ENCODE measurements at places on chromosomes 1 and 21.

DNA sequence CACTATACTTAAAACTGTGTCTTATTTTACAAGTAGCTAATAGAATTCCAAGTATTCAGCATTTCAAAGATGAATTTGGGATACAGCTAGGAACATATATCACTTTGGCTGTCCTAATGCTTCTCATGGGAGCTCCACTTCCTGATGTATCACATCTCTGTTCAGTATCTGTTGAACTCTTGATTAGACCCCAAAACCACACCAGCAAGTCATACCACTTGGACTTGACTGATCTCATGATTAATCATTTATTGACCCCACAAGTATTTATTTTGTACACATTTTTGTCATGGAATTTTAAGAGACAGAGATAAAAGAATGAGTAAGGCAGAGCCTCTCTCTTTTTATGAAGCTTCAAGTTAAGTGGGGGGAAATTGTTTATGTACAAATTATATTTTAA, 30.0 kb downstream of the TMPRSS15 start:
- DNase-seq = no peak

DNA sequence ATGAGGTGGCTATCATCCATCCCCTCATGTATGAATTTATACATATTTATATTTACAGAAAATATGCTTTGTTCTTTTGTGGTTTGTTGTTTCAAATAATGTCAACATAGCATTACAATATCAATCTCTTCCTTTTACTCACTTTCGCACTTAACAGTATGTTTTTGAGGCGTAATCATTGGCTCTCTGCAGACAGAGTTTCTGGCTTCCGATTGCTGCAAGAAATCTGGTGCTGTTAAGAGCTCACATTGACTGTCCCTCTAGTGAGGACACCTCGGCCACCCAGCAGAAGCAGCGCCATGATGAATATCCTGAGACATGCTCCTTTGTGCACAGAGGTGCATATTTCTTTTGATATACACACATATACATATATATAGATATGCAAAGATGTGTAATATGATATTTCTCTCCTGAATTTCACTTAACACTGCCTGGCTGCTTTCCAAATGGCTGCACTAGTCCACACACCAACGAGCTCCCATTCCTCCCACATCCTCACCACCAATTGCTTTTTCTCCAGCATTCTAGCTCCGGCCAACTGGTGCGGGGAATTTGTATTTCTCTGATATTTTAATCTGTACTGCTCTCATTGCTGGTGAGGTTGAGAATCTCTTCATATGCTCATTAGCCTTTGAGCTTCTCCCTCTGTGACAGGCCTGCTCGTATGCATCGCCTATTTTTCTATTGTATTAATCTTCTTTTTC, 248.4 kb downstream of the SIPA1L2 start:
- no peak for DNase-seq

GRCh38 chr1:173453982-173454381, 23.2 kb upstream of the PRDX6 start:
- DNase-seq = no peak

DNA sequence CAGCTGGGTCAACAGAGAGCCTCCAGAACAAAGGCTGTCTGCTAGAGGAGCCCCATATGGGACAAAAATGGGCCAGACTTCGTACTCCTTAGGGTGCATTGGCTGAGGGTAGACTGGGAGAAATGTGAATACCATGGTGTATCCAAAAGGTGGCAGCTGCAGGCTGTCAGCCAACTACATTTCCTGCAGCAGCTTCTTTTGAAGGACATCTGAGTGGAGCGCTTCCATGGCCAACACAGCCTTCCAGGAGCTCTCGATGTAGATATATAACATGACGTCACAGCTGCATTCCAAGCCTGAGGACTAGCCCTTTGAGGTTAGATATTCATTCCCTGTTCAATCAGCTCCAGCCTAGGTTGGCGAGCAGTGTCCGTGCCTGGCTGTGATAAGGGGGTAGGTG, 107.7 kb downstream of the MAB21L3 start:
- DNase-seq = no peak

DNA sequence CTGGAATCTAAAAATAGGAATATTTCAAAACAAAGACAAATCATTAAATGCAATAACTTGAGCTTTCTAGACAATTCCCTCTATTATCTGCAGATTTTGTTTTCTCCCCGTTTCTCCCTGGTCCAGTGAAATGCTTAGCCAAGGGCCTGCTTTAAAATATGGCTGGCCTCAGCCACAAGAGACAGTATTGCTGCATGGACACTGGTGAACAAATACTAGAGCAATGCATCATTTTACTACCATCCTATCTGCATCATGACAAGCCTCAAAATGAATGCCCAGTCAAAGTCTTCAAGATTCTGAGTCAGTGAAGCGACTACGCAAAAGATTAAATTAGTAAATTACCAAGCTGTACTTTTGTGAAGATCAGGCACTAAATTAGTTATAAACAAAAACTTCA, 80.5 kb downstream of the ENAH start:
- no peak for DNase-seq

GRCh38 chr1:9376430-9376829, 83.7 kb downstream of the SPSB1 start:
- DNase-seq = no peak

All from DMS79 (cell line).